CD4-positive, alpha-beta T cell treated with Interleukin-17A for 4 hours (primary cell): ENCODE measurements at places on chromosomes 4 and X.

GRCh38 chrX:63275127-63275526, 76.0 kb downstream of the SPIN4 start:
- peak; percentile 30 for DNase-seq

- no peak for DNase-seq
Measured at GRCh38 chrX:29542152-29542551, 673.2 kb upstream of the MAGEB2 start.

DNA sequence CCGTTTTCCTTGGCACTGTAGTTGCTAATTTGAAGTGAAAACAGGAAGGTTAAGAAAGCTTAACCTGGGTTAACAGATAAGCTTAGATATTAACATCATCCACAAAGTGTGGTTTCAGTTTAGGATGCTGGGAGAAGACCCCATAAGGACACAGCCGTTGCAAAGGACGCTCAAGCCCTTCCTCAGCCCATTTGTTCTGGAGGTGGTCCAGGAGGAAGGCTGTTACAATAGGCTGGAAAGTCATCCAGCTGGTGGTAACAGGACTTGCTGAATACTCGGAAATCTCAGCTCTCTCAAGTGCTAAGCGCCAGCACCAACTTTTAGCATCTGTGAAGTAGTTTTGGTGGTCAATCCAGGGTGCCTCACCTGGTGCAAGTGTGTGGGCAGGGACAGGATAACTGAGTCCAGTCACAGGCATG, 14.2 kb downstream of the CHST7 start:
- no peak for DNase-seq

DNA sequence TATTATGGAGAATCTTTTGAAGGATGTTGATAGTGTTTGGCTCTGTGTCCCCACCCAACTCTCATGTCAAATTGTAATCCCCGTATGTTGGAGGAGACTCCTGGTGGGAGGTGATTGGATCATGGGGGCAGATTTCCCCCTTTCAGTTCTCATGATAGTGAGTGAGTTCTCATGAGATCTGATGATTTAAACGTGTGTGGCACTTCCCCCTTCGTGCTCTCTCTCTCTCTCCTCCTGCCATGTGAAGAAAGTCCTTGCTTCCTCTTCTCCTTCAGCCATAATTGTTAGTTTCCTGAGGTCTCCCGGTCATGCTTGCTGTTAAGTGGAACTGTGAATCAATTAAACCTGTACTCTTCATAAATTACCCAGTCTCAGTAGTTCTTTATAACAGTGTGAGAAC, 166.1 kb upstream of the NUDT6 start:
- DNase-seq = no peak

DNA sequence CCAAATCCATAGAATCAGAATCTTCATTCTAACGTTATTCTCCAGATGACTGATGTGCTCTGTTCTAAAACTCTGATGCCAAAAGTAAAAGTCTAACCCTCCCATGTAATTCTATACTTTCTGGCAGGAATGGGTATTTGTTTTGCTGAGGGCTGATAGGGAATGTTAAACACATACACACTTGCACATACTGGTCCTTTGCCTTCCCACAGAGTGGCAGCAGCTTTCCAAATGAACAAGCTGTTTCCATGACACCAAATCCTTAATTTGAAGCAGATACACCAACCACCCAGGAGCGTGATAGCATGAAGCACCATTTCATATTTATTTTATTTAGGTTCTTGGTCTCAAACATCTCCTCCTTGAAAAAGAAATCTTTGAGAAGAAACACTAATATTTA, 155.5 kb upstream of the PRDX4 start:
- DNase-seq = no peak

DNA sequence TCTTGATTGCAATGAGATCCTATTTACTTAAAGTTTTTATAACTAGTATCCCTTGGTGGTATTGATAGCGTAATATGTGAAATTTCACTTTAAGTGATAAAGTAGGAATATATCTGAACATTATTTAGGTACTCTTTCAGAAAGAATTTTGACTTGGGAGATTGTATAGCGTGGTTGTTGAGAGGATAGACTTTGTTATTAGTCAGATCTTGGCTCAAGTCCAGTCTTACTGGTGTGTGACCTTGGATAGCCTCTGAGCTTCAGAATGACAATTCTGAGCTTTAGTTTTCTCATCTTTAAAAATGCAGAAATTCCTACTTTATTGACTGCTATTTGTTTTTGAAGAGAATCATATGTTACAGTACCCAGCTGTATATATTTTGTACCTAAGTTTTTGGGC, 32.6 kb downstream of the DCK start:
- no peak for DNase-seq

- DNase-seq = no peak
Measured at GRCh38 chrX:41176263-41176662, 91.0 kb downstream of the USP9X start.

DNA sequence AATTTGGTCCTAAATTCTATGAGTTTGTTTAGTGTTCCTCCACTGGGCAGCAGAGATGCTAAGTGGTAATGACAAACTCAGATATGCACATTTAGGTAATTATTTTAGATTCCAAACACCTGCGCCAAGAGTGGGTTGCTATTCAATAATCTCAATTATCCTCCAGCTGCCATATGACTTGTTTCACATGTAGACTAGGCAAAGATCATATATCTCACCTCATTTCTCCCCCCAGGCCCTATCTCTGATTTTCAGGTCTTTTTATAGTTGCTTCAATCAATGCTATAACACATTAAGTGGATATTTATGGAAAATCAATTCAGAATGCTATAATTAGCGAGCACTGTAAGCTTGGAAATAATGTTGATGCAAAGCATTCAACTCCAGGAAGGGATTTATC, 217.6 kb downstream of the KCTD8 start:
- no peak for DNase-seq

GRCh38 chr4:65589331-65589730, 81.0 kb downstream of the EPHA5 start:
- DNase-seq = no peak

- peak; percentile 60 for DNase-seq
Measured at GRCh38 chr4:1544861-1545281, 138.6 kb upstream of the NKX1-1 start.

DNA sequence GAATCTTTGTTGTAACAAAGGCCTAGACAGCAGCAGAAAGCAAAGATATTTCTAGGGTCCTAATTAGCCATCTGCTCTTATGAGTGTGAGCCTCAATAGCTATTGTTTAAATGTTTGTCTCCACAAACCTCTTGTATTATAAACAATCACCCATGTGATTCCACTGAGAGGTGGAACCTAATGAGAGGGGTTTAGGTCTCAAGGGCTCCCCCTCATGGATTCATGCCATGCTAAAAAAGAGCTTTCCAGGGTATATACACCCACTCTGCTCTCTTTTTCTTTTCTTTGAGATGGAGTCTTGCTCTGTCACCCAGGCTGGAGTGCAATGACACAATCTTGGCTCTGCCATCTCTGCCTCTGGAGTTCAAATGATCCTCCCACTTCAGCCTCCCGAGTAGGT, 42.1 kb downstream of the TRIM61 start:
- no peak for DNase-seq

DNA sequence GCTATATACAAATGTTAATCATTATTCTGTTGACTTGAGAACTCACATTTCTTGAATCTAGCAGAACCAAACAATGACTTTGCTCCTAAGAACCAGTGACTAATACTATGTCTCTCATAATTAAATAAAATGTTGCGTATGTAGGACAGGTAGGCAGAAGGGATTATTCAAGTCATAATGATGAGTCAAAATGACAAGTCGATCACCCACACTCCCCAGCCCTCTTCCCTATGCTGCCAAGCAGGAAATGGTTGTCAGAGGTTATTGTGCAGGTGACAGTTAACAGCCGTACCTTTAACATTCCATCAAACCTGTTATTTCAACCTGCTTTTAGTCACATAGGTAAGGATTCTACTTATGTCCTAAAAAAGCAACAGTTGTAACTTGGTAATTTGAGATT, 22.0 kb upstream of the STK26 start:
- peak; percentile 48 for DNase-seq

- no peak for DNase-seq
Measured at GRCh38 chr4:84338367-84338766, 160.7 kb downstream of the NKX6-1 start.

- DNase-seq = no peak
Measured at GRCh38 chrX:10121787-10122186, 35.0 kb upstream of the CLCN4 start.

- no peak for DNase-seq
Measured at GRCh38 chrX:57133706-57134105, 3.5 kb downstream of the SPIN2A start.

DNA sequence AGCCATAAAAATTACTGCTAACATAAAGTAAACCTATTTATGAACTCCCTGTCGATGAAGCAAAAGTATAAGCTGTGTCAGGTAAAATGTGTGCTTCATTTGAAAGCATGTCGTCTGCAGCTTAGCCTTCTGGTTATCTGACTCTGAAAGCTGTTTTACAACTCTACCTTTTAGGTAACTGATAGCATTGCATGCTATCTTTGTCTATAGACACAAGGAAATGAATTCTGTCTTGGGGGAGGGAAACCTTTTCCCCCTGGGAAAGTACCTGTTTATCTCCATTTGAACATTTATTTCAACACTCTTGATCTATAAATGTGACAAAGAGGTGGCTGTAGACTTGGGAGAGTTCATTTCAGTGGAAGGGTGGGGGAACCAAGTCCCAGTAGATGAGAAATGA, 51.4 kb downstream of the RAB40A start:
- DNase-seq = no peak

DNA sequence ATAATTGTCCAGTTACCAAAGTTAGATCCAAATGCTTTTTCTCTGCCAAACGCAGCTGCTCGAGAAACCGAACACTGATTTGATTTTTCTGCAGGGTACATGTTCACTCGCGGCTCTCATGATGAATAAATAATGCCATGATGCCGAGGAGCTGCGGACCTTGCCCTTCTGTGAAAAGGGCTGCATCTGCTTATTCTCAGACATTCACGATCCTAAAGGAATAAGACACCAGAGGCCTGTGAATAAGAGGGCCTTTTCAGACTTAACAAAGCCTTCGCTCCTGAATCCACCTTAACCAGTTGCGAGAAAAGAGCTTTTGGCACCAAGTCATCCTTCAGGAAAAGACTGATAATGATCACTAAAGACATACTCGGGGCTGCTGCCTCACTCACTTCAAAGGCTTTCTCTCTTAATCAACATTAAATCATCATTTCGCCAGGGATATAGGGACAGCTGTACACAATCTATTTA, 147.5 kb downstream of the FBXO8 start:
- no peak for DNase-seq

DNA sequence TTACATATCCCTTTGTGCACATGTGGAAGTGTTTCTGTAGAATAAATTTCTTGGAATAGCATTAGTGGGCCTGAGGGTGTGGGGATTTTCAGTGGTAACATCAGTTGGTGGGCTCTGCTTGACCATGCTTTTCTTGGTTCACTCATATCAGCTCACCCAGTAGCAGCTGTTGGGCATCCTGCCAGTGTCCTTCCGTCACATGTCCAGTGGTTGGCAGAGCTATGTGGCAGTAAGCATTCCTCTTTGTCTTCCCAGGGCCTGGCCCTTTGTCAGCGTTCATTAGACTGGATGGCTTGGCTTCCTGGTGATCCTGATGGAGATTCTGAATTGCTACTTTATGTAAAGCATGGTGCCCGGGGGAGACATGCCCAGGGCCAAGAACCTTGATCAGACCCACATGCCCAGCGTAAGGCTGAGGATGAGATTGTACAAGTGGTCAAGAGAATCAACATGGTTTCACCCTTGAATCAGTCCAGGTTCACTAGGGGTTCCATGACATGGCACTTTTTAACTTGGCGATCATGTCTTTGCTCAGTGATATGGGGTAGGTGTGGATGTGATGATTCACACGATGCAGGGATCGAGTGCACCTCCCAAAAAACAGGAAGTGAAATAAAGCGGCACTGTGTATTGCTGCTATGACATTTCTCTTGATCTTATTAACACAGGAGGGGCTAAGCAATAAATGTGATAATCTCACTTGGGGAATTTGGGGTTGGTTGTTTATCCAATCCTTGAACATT, 72.1 kb upstream of the IGFBP7 start:
- no peak for DNase-seq

- no peak for DNase-seq
Measured at GRCh38 chr4:69057620-69058409, 38.5 kb upstream of the UGT2B7 start.

DNA sequence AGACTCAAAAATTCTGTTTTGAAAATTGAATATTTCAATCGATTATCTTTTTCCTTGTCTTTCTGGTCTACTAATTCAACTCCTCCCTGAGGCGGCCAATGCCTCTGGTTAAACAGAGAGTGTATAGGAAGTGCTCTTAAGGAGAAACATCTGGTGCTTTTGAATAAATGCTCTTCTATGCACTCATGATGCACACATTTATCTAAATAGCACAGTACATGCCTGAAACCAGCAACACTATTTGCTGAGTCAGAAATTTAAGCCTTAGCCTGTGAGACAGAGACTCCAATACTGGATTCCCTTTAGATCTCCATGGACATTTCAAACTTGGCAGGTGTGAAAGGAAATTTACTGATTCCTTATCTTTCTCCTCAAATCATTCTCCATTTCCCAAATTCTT, 118.6 kb downstream of the SLIT2 start:
- no peak for DNase-seq

DNA sequence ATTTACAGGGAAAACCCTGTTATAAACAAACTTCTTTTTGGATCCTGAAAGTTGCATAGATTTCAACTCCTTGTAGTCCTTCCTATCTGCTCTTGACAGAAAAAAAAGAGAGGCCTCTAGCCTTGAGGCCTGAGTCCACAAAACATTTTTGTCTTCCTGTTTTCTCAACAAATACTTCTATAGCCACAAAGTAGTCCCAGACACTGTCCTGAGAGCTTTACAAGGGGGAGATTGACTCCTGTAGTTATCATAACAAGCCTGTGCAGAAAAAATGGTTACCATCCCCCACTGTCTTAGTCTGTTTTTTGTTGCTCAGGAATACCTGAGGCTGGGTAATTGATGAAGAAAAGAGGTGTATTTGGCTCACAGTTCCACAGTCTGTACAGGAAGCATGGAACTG, 35.2 kb downstream of the PCDH7 start:
- no peak for DNase-seq

DNA sequence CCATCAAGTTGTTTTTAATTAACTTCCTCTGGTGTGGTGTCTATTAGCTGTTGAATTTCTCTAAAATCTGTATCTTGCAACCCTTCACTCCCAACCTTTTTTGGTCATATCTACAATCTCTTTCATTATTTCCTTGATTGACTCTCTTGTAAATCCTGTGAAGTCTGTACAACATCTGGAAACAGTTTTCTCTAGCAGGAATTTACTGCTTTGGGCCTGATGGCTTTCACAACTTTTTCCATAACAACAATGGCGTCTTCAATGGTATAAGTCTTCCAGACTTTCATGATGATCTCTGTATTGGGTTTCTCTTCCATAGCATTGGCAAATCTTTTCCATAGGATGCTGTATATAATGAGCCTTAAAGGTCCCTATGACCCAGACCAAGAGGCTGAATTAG, 49.0 kb downstream of the TBC1D19 start:
- no peak for DNase-seq

GRCh38 chrX:108735679-108736508, 469 bp downstream of the IRS4 start:
- no peak for DNase-seq

- no peak for DNase-seq
Measured at GRCh38 chrX:65578346-65578745, 43.8 kb upstream of the LAS1L start.
